Hepatocyte (in vitro differentiated cells): ENCODE measurements at places on chromosomes 4 and X.

GRCh38 chrX:104137496-104137895 is 19.3 kb downstream of the SLC25A53 start:
- DNase-seq, result no peak

GRCh38 chrX:104270916-104271512 is 16.3 kb upstream of the ESX1 start:
- peak; percentile 38 for DNase-seq

DNA sequence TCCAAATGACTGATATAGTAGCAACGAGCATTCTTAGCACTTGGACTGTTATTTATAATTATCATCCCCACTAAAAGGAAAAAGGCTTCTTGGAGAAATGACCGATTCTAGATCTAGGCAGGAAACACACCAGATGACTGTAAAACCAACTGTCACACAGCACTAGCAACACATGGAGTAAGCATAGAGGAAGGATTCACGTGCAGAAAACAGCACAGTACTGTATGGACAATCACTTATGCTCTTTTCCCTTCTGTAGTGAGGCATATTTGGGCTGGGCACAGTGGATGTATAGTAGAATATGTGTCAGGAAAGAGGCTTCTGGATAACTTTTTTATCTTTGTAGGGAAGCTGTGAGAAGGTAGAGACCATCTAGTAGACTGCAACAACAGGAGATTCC is 6.0 kb upstream of the COPS4 start:
- DNase-seq, result no peak

DNA sequence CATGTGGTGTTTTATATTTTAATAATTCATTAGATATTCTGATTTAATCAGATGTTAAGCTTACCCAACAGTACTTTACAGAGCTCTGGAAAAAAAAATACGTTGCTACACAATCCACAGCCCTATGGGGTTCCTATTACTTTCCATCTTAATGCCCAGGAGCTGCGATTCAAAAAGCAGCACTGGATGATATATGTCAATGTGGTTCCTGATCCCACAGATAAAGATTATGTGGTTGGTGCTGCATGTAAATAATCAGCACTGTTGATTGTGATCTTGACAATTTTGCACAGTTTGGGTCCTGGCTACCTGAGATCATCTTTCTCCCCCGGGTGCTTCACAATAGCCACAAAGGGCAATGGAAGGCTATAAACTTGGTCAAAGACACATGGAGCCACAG is 72.7 kb upstream of the DCLK2 start:
- no peak for DNase-seq

GRCh38 chrX:10722851-10723250 is 102.5 kb upstream of the MID1 start:
- DNase-seq, result peak; percentile 66
